Left lobe of liver (tissue), 2 donors: ENCODE measurements at places on chromosomes 13 and 19.

- no peak for DNase-seq
These were observed 1584.5 kb upstream of the MIR17HG start for GRCh38 chr13:89763005-89763404.

DNA sequence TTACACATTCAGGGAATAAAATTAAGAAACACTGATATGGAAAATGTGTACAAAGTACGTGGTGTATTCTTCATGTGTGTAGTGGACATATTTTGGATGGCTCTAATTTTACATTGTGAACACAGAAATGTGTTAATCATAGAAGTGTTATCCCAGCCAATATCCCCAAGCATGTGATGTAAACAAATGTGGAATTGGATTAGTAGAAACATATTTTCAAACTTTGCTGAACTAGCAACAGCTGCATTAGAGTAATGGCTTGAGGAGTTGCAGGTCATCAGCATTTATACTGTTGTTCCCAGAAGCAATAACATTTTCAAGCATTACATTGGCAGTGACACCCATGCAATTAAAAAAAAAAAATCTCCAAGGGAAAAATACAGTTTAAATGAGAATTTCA lies 600.6 kb downstream of the SLITRK1 start:
- no peak for DNase-seq

DNA sequence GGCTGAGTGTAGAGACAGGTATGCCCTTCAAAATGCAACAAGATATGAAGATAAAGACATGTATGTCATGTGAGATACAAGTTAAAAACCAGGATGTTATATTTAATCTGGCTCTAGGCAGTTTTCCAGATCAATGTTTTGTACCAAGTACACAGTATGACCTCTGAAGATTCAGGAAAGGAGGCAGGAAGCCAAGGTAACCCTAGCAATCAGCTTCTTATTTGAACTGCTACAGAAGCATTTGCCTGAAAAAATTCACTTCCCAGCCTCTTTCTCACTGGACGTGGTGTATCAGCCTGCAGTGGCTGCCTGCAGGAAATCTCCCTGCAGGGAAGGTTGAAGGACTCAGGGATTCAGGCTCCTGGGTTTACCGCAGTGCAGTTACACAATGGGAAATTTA lies 24.1 kb downstream of the OLFM4 start:
- DNase-seq = no peak

DNA sequence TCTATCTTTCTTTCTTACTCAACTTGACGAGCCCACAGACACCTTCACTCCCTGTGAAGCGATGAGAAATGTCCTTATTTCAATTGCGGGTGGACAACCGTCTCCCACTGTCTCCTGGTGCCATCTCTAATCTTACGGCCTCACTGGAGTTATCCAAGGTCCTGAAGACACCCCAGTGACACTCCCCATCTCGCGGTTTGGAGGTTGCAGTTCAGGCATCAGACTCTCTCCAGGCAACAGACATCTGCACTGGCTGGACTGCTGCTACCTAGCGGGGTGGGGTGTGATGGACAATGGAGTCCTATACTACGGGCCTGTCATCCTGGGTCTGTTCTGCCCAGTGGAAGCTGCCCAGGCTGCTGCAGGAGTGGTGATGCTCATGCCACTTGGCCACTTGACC lies 18.3 kb upstream of the IRS2 start:
- DNase-seq = no peak

DNA sequence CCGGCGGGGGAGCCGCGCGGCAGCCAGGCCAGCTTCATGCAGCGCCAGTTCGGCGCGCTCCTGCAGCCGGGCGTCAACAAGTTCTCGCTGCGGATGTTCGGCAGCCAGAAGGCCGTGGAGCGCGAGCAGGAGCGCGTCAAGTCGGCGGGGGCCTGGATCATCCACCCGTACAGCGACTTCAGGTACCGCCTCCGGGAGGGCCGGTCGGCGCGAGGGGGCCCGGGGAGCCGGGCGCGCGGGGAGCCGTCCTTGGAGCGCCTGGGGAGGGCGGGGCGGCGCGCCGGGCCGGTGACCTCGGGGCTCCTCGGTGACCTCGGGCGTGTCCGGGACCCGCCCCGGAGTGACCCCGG lies 690 bp downstream of the HCN2 start:
- DNase-seq = no peak

DNA sequence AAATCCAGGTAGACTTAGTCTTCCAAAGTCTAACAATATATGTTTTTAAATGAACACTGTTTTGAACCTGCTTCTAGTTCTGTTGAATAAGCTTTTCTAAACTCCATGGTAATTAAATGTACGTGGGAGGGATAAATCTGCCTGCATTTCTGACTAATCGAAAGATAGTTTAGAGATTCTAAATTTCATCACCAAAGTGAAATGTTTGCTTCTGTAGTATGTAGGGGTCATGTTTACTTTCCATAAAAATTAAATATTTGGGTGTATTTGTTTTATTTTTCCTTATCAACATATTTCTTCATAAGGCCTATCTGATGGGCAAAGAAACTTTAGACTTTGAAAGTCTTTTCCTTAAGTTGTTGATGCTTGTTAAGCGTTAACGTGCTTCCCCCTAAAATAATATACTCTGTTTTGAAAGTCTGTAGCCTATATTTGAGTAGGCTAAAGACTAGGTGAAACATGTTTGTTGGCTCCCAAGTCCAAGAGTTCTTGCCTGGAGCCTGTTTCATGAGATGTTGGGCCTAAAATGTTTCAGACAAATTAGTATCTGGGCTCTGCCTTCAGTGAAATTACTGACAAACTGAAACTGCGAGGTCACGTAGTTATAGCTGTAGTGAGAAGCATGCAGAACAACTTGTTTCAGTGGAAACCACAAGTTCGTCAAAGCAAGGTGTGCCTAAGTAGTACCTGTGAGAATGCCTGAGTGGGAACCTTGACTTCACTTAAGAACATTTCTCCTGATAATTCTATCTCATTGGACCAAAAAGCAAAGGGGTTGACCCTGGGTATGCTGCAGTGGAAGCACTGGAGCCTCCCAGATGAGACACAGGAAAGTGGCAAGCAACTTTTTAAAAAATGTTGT lies 126.2 kb downstream of the LMO7 start:
- DNase-seq = no peak

DNA sequence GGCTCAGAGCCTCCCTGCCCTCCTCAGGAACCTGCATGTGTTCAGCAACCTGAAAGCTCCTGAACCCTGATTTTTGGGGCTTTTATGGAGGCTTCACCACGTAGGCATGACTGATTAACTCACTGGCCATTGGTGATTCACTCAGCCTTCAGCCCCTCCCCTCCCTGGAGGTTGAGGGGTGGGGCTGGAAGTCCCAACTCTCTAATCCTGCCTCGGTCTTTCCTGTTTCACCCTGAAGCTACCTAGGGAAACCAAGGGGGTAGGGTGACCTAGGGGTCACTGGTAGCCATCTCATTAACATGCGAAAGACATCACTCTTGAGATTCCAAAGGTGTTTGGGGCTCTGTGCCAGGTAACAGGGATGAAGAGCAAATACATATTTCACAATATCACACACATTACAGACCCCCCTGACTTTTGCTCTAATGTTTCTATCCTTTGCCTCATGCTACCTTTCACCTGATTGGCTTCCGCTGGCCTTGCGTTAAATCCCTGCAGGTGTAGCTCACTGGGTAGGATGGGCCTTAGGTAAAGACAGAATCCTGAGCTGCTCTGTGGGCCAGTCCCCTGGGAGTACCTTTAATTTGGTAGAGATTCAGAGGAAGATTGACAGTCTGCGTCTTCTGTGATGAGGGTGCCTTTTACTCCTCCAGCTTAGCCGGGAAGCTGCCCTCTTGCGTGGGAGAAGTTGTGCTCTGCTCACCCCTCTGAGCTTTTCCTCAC lies 260.6 kb downstream of the ATP8A2 start:
- no peak for DNase-seq

DNA sequence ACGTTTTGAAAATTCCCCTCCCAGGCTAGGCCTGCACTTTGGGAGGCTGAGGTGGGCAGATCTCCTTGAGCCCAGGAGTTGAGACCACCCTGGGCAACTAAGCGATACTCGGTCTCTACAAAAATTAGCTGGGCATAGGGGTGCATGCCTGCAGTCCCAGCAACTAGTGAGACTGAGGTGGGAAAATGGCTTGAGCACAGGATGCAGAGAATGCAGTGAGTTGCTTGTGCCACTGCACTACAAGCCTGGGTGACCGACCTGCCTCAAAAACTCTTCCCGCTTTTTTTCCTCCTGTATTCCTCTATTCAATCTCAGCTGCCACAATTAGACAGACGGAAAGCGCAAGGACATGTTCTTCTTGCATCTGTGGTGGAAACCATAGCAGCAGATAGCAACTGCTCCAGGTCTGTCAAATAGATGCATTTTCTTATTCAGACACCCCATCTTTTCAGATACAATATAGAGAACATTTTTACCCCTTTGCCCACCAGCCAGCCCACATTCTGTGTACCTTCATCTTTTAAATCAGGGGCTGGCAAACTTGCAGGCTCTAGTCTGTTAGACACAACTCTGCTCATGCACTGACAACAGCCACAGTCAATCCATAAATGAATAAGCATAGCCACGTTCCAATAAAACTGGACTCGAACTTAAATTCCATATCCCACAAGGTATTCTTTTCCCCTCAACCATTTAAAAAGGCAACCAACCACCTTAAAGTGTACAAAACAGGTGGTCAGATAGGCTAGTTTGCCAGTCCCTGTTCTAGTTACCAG lies 4.8 kb downstream of the TPT1 start:
- no peak for DNase-seq

- no peak for DNase-seq
These were observed 4.0 kb upstream of the SIGLEC10 start for GRCh38 chr19:51421229-51422052.

DNA sequence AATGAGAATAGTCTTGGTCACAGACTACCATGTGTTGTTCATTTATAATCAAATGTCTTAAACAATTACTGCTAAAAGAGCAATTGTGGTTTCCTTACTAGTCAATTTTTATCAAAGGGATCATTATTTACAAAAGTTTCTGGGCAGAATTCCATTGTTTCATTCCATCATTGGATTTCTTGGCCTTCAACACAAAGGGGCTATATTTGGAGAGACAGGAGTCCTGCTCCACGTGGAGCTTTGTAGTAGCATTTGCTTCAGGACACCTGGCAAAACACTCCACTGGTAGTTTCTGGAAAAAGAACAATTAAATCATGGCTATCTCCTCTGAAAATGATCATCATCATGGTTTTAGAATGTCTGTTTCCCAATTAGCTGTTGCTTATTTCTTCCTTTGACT lies 22.3 kb upstream of the STARD13 start:
- DNase-seq = no peak

DNA sequence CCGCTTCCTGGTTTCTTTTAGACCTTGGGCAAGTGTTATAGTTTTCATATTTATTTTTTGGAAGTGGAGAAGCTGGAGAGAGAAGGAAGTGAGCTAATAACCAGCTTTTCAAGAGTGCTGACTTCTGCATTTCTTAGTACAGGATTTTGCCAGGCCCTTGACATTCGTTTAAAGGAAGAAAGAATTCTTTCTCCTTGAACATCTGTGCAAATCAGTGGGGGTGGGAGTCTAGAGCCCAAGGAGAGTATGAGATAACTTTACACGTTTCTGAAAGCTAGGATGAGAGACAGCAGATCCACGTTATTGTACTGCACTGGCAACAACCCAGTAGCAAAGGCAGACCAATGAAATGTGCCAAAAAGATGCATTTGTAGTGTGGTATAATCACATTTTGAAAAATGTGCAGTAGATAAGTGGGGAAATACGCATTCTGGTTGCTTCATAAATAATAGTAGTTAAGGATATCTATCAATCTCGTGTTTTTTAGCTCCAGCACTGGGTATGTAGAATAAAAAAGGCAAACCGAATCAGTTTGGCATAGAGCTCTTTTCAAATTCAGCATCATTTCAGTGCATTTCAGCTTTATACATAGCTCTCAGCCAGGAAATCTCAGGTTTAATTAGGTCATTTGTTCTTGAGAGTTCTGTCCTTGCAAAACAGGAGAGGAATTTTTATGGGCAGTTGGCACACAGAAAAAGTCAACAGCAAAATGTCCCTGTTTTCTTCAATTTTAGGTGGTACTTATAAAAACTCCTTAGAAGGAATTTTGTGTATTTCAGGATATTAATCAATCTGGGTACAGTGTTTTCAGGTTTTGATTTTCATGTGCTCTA lies 4.3 kb downstream of the RNF113B start:
- DNase-seq = no peak

DNA sequence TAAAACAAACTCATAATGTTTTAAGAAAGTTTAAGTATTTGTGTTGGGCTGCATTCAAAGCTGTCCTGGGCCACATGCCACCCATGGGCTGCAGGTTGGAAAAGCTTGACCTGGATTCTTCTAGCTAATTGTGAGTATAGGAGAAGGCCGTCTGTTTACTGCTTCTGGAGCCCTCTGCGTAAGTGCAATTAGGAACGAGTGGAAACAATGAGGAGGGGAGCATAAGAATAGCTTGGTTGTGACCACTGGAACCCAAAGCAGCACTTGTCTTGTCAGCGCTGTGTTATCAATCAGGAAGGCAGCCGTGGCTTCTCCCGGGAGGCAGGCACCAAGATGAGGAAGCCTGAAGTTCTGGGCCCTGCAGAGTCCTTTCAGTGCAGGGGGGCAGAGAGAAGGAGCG lies 110.4 kb upstream of the MBNL2 start:
- DNase-seq = no peak
